ENCODE measurements at places on chromosomes 7 and 10.

DNA sequence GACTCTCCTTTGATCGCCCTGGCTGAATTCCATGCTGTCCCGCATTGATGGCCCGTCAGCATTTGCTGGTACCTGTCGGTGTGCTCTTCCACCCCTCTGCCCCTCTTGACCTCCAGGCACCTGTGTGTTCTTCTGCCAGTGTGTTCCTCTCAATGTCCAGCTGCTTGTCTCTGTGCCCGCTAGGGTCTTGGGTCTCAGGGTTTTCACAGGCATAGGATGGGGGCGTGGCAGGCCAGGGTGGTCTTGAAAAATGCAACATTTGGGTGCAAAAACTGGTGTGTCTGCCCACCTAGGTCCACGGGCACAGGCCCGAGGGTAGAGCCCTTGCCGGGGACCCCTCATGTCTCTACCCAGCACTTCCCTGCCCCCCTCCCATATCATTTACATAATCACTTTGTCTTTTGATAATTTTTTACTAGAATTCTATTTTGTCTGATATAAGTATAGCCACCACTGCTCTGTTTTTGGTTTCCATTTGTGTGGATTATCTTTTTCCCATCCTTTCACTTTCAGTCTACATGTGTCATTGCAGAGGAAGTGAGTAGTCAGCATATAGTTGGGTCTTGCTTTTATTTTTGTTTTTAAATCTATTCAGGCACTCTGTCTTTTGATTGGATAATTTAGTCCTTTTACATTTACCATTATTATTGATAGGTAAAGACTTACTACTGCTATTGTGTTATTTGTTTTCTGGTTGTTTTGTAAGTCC is 46.6 kb upstream of the ADRA2A start:
- DNase-seq: no peak

GRCh38 chr10:29068302-29068701 is 220.6 kb upstream of the LYZL1 start:
- DNase-seq: no peak

DNA sequence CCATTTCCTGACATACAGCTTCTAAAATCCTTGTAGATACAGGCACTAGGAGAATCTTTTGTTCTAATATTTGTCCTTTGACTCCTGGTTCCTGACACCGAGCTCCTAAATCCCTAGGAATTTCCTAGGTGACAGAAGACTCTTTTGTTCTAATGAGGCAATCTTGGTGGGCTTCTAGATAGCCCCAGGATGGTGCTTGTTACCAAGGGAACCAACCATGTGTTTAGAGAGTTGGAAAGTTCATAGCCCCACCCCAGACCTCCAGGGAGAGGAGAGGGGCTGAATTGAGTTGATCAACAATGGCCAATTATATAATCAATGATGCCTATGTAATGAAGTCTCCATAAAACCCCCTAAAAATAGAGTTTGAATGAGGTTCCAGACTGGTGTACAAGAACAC is 145.1 kb downstream of the JMJD1C start:
- no peak for DNase-seq

DNA sequence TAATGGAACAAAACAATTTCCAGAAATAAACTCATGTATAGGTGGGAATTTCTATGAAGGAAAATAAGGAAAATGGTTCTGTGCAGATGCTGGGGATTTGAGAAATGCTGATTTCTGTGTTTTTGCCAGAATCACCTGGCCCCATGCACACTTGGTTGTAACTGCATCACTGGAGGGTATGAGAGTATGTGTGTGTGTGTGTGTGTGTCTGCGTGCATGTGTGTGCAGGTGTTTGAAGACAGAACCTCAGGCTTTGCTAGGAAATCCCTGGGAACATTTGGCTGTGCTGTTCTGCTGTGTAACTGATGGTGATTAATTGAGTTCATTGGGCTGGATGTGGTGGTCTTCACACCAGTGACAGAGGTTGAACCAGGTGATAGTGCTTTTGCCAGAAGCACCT is 141.6 kb downstream of the CAMK1D start:
- DNase-seq: no peak

GRCh38 chr10:97596101-97597082 is 6.9 kb downstream of the C10orf62 start:
- DNase-seq: no peak

- DNase-seq: no peak
These were observed 84.9 kb upstream of the PPP1R17 start for GRCh38 chr7:31602041-31602625.

GRCh38 chr10:107417446-107417845 is 252.9 kb upstream of the SORCS1 start:
- no peak for DNase-seq

DNA sequence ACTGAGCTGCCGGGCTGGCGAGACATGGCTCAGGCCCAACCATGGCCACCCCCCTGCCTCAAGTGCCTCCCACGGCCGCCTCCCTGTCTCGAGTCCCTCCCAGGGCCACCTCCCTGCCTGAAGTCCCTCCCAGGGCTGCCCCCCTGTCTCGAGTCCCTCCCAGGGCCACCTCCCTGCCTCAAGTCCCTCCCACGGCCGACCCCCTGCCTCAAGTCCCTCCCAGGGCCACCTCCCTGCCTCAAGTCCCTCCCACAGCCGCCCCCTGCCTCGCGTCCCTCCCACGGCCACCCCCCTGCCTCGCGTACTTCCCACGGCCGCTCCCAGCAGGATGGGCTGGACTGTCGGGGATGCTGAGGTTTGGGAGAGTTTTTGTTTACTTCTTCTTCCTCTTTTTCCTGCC is 462.5 kb downstream of the PTPRN2 start:
- DNase-seq: no peak

- no peak for DNase-seq
These were observed 539.4 kb upstream of the MGMT start for GRCh38 chr10:128927497-128928161.

DNA sequence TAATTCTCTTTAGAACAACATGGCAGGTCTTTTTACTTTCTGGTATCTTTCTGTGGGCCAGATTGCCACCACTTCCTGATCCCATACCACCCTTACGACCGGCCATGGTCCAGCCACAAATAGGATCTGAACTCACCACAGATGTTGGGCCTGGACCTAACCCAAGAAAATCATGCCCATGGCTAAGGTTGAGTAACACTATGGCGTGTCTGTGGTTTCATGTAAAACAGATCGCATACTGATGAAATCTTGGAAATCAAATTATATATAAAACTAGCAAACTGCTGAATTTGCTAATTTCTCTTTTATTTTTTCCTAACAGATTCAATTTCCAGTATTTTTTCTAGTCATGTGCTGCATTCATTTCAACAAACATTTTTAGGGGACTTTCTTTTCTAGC is 77.2 kb downstream of the CH25H start:
- no peak for DNase-seq

DNA sequence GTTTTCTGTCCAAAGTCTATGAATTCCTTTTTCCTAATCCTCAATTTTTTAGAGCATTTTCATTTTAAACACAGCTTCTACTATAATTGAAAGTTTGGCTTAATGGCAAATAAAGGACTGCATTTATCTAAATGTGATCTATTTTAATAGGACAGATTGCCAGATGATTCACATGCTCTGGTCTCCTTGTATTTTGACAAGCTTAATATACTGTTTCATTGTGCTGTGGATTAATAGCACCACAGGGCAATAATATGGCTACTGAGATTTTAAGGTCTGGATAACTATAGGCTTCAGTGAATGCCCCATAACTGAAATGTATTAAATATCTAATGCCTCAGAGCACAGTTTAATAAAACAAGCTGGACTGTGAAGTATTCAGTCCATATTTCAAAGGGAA is 1362.8 kb downstream of the XPNPEP1 start:
- no peak for DNase-seq

DNA sequence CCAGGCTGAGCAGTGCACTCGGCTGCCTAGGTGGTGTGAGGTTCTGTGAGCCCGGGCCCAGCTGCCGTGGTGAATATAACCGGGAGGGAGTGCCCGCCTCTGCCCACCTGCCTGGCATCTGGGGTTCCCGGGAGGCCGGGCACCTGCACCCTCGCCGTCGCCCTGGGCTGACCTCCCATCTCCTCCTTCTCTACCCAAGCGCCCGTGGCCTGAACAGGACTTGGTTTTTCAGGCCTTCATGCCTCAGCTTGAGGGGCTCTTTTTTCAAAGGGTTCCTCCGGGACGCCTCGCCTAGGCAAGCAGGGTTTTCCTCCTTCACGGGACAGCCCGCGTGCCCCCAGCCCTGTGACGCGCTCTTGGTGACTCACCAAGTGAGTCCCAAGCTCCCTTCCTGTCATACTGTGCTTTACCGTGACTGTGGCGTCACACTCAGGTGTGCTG is 9.9 kb downstream of the INPP5A start:
- DNase-seq: no peak

- DNase-seq: no peak
These were observed 84.0 kb upstream of the TMEM248 start for GRCh38 chr7:66837007-66837406.

DNA sequence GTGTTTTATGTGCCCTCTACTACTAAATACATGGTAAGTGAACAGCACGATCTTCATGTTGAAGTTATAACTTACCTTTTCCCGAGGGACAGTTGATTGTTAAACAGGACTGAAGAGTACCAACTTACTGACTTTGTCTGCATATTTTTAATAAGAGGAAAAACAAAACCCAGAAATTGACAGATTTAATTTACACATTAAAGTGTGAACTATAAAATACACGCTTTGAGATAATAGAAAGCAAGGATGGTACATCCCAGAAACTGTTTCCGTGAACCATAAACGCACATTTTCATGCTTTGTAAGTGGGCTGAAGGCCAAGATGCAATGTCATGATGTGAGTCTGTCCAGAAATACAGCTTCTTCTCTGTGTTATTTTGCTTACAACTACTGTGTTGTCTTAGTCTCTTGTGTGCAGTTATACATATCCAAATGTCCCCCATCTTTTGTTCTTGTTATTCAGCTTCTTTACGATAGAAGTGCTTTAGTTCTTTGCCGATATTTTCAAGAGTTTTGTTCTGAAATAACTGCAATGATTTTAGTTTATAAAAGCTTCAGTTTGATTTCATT is 190.1 kb downstream of the MLLT10 start:
- DNase-seq: no peak

DNA sequence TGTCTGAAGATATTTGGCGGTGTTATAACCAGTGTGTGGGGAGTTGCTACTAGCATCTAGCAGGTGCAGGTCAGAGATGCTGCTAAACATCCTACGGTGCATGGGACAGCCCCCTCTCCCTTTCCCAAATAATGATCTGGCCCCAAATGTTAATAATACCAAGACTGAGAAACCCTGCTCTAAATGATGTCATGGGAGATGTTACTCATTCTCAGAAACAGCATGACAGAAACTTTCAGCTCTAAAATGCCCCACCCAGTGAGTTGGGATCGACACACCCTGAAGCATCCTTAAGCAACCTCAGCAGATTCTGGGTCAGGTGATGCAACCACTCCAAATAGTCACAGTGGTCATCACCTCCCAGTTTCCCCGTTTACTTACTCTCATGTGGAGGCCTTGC is 108.8 kb upstream of the MPP7 start:
- DNase-seq: no peak

DNA sequence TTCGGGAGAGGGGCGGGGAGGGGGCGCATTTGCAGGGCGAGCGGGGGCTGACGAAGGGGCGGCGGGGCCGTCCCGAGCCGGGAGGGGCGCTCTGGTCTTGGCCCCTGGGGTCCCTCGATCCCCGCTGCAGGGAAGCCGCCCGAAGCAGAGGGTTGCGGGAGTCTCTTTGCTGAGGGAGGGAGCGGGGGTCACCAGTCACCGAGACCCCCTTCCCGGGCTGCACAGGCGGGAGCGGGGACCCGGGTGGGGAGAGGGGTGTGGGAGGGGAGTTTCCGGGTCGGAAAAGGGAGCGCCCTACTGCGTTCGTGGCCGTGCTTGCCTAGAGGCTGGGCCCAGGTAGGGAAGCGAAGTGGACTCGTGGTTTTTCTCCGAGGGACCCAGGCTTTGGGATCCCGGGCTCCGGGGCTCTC is 422 bp downstream of the AP1S1 start:
- no peak for DNase-seq

DNA sequence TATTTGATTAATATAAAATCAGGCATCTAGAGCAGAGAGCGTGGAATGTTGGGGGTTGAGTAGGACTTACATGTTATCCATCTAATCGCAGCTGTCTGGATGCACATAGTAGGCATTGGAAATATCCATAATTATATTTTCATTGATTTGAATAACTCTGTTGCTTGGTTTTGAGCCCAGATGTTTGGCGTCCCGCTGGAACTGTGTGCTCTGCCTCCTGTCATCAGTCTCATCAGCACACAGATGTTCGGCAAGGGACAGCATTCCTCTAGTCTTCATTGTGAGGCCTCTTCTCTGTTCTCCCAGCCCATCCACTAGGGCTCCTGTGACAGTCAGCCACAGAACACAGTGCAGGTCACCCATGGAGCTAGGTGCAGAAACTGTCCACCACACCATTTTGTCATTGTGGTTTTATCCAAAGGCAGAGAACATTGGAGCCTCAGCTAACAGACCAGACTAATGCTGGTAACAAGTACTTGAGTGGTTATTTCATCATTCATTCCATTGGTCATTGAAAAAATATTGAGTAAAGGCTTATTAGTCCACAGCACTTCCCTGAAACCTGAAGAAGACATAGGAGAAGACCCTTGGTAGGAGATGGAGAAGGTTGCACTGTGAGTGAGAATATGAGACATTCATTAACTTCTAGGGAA is 927.4 kb downstream of the LRMDA start:
- DNase-seq: no peak

GRCh38 chr10:92970301-92971070 is 90.1 kb upstream of the CYP26C1 start:
- no peak for DNase-seq

DNA sequence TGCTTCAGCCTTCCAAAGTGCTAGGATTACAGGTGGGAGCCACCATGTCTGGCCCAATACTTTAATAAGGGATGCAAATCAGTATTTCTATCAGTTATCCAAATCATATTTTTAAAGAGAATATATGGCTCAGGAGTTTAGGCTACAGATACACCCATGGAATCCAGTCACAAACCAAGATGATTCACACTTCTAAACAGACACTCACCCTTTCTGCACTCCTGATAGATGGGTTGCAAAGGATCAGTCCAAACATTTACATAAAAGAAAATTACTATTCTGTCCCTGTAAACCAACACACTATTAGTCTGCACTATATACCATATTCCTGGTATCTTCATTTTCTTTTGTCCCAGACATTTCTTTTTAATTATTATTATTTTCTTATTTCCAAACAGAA is 2.2 kb downstream of the MORN4 start:
- no peak for DNase-seq

DNA sequence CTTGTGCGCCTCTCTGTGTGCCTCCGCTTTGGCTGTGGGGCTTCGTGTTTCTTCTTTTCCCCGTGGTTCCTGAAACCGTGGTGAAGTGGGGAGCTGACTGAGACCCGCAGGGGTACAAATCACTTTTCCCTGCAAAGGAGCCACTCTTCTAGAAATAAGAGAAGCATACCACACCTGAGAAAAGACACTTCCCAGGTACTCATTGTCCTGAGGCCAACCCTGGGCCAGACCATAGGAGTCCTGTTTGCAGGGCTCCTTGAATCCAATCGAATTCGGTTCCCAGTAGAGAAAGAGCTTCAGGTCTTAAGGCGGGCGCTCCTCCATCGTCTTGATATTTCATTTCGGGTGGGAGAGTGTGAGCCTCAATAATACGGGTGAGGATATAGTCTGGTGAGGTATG is 32.4 kb upstream of the ZNF273 start:
- no peak for DNase-seq

GRCh38 chr7:1755783-1756625 is 85.9 kb downstream of the ELFN1 start:
- DNase-seq: no peak

- peak; percentile 56 for DNase-seq
These were observed 16.0 kb upstream of the SLC29A3 start for GRCh38 chr10:71302874-71303568.

GRCh38 chr7:44415047-44415446 is 75.4 kb downstream of the NUDCD3 start:
- DNase-seq: no peak

GRCh38 chr7:66187905-66188304 is 17.2 kb upstream of the TPST1 start:
- no peak for DNase-seq

Data from NCI-H1436 (cell line).